ENCODE measurements at places on chromosomes 2 and 18.

GRCh38 chr18:49786019-49786720 is 27.2 kb downstream of the ACAA2 start:
- no peak for DNase-seq

GRCh38 chr2:42031281-42032223 is 16.3 kb upstream of the PKDCC start:
- DNase-seq: no peak

GRCh38 chr18:7855671-7856070 is 288.6 kb downstream of the PTPRM start:
- DNase-seq: no peak

DNA sequence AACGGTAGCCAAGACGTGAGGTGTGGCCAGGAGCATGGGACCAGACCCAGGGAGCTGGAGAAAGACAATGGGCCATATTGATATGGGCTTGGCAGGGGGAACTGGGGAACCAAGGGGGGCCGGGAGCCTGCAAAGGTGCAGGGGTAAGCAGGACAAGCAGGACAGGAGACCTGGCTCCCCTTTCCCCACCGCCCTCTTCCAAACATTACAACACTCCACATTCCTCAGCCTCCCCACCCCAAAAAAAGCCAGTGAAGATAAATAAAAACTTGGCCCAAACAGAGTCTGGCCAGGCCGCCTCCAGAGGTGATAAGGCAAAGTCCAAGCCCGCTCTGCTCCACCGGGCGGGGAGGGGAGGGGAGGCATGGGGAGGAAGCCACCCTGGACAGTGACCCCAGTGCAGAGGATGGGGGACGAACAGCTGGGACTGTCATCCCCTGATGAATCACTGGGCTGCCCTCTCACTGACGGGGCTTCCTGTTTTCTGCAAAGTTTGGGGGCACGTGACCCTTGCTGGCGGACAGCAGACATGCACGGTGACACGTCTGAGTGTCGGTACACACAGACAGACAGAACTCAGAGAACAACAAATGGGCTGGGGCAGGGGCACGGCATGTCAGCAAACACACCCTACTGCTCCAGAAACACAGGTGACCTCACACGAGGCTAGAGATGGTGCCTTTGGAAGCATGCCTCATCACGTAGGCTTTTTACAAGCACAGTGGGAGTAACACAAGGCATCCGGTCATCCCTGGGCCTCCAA is 100.2 kb downstream of the TNS1 start:
- no peak for DNase-seq

DNA sequence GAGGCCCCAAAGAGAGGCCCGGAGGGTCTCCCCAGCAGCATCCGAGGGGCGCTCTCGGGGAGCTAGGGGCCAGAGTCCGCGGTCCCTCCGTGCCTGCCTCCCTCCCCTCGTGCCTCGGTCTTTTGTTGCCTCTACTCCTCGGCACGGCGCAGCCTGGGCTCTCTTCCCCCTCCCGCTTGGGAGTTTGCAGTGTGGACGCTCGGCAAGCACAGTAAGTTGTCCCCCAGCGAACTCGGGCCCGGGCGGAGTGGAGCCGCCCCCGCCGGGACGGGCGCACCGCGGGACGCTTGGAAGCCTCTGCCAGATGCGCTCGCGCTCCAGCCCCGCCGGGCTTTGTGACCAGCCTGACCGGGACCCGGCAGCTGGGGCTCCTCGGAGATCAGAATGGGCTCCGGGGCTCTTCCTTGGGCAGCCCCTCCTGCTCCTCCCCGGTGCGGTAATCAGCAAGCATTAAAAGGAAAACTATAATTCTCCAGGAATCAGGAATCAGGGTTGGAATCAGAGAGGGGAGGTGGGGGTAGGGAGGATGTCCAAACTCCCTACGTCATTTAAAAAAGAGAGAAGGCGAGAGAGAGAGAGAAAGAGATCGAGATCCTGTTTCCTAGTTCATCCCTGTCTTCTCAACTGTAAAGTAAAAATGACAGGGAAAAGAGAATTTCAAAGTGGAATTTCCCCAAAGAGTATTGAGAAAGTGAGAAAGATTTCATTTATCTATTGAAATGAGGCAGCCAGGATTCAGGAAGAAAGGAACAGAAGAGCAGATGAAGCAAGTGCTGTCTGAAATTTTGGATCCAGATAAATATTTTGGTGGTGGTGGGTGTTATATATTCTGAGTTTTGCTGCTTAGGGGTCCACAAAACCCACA is 786 bp upstream of the TMEM200C start:
- no peak for DNase-seq

DNA sequence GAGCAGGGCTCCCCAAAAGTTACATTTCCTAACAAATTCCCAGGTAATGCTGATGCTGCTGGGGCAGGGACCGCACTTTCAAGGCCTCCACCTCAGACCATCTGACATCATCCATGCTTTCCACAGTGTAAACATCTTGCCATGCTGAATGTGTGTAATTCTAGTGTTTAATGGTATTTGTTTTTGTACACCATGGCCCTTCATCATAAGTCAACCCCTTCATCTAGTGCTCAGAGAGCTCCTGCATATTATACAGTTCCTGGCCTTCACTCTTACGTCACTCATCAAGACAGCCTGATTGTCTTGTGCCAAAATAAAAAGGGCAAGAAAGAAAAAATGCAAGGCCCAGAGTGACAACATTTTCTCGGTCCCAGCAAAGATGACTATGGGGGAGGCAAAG is 77.5 kb upstream of the ZFP36L2 start:
- no peak for DNase-seq

DNA sequence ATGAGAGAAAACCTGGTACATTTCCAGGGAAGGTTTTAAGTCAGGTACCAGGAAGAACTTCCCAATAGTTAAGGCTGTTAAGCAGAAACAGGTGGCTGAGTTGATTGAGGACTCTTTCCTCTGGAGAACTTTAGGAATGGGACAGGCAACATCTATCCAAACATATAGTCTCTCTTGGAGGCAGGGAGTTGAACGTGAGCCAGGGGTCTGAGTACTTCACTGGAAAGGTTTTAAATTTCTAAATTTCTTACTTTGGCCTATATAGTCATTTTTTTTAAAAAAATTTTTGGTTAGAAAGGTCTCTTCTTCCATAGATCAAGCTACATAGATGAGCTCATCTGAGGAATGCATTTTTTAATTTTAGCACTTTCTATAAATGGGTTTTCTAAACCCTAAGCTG is 261.4 kb upstream of the TCF4 start:
- no peak for DNase-seq

GRCh38 chr2:178088774-178089270 is 16.2 kb upstream of the PDE11A start:
- no peak for DNase-seq

- DNase-seq: no peak
These were observed 292.9 kb upstream of the TMEFF2 start for GRCh38 chr2:192487636-192488035.

- no peak for DNase-seq
These were observed 65.5 kb downstream of the MSTN start for GRCh38 chr2:189997016-189997415.

- DNase-seq: no peak
These were observed 122.3 kb downstream of the MRO start for GRCh38 chr18:50697509-50697908.

DNA sequence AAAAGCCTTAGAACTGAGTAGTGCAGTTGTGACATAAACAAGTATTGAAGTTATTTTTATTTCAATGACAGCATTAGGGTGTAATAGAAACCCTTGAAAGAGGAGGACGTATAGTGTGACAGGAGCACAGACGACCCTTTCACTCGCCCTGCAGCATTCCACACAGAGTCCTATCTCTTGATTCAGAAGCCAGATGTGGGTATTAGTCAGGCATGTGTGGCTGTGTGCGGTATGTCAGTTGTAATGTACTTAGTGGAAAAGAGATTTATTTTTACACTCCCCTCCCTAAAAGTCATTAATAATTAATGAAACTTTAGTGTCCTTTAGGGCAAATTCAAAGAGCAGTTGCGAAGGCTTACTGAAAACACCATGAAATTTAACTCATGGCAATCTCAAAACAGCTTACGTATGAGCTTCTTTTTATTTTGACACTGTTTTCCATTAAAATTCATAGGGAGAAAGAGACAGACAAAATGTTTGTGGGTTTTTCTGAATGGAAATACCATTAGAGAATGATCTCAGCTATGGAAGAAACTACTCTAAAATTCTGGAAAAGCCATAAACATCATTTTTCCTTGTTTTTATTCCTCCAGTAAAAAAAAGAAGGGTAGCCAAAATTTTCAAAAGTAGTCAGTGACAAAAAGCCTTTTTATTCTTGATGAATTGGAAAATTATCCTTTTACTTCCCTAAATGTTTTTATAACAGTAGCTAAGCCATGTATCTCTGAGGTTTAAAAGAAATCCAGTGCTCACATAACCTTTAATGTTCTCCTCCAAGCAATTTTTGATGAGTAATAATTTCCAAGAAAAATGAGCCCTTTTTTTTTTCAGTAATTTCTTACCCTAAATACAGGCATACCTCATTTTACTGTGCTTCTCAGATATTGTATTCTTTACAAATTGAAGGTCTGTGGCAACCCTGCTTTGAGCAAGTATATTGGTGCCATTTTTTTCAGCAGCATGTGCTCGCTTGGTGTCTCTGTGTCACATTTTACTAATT is 84.0 kb upstream of the DSEL start:
- no peak for DNase-seq

GRCh38 chr2:105032476-105032875 is 5.4 kb upstream of the MRPS9 start:
- DNase-seq: no peak

DNA sequence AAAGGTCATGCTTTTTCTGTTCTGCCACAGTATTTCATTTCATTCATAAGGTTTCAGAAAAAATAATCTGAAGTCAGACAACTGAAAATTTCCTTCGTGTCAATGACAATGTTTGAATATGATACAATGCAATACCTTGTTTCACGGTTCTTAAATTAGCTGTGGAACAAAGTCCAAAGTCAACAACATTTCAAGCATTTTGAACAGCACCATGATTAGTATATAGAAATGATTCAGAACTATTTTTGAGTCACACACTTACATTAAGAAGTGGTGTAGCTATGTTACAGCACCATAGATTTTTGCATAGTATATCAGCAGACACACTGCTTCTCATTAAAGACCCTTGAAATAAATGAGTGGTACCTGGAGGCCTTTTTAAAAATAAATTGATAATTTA is 178.3 kb upstream of the DSEL start:
- DNase-seq: no peak

GRCh38 chr2:55712477-55713060 is 18.9 kb upstream of the PNPT1 start:
- DNase-seq: no peak

DNA sequence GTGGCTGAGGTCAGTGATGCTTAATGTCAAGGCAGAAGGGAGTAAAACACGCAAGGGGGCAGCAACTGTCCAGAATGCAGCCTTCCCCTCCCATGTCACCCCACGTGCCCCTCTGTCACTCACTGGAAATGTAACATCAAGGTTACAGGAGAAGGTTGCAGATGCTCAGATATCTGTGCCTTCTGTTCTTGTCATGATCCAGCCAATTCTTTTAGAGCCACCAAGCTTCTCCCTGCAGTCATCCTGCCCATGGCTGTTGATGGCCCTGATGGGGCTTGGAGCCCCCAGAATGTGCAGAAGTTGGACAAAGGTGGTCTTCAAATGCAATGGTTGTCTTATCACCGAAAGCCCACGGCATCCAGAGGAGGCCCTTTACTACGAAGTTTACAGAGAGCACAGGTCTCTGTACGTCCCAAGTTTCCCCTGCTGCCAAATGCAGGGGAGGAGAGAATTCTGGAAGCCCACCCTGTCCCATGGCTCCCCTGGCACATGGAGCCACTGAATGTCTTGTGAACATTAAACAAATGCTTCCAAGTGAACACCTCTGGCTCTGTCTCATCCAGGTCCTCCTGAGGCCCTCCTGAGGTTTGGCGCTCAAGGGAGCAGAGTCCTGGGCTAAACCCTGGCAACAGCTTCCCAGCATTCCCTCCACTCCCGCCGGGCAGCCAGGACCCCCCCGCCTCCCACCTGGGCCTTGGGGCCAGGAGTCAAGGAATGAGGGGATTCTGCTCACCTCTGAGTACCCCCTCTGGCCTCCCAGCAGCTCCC is 4.5 kb upstream of the GPR55 start:
- DNase-seq: no peak

GRCh38 chr18:8507361-8507760 is 101.9 kb upstream of the RAB12 start:
- no peak for DNase-seq

- no peak for DNase-seq
These were observed 776.8 kb upstream of the ACVR2A start for GRCh38 chr2:147068071-147068470.

DNA sequence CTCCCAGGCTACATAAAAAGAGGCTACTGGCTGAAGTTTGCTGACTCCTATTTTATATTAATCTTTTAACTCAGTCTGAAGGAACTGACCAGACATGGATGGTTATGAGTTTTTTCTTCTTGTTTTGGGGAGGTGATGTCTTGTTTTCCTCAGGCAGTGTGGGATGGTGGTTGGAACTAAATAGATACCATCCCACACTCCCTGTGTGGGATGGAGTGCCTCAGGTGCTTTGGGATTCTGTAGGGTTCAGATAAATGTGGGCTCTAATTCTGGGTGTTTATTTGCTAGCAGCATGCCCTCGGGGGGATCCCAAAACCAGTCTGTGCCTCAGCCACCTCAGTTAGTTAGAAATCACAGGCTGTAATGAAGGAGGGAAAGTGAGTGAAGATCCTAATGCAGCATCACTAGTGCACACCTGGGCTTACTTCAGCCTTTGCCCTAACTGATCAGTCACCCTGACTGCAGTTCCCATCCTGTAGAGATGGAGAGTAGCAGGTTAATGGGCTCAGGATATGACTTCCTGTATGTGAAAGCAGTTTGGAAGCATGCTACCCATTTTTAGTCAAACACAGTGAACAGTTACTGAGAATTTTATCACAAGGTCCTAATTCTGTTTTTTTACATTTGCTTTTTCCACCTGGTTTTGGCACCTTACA is 132.2 kb downstream of the SPTBN1 start:
- DNase-seq: no peak

DNA sequence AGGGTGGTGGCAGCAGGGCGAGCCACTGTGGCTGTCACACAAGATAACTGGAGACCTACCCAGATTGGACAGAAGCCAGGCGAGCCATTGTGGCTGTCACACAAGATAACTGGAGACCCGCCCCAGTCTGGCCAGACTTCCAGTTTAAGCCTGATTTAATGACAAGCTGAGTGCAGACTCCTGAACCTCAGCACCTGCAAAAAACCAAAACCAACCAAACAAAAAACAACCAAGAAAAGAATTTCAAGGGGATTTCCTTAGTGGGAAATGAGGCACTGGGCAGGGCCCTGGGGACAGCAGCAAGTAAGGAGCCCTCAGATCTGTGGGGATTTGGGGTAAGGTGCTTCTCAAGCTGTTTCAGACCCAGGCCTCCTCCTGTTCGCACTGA is 95.2 kb upstream of the BOD1L2 start:
- no peak for DNase-seq

GRCh38 chr2:129744649-129745048 is 234.8 kb upstream of the RAB6C start:
- no peak for DNase-seq

DNA sequence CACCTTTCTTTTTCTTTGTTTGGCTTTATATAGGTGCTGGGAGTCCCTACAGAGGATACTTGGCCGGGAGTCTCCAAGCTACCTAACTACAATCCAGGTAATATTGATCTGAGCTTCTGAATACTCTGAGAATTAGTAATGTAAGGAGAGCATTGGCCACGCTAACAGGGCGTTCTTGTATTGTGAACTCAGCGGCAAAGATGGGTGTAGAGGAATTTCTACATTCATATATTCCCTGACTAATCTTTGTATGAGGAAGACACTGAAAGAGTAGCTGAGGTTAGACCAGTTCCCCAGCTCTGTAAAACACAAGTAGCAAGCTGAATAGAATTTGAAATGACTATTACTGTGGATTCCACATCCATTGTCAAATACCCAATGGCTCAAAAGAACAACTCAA is 48.5 kb downstream of the CDK15 start:
- no peak for DNase-seq

- DNase-seq: no peak
These were observed 165.2 kb downstream of the TDRD15 start for GRCh38 chr2:21288739-21289520.
